ENCODE measurements at places on chromosomes 6 and 20. TPM values are rescaled to one million over a fixed set of nuclear protein-coding genes. Genes with fewer than 3 reads are reported as not detected.

Gene WFDC12
- 3.9 TPM for total RNA-seq

GRCh38 chr6:148737806-148738205 lies 9.0 kb upstream of the UST start:
- no peaks in the 10 kb centered on the region for H3K27me3 ChIP-seq
- no peaks in the 10 kb centered on the region for H3K36me3 ChIP-seq
- no peak for DNase-seq
- no peak overlapping the region for H3K27ac ChIP-seq
- H3K4me1 ChIP-seq = no peaks in the 10 kb centered on the region
- no peak overlapping the region for H3K4me3 ChIP-seq

Gene SOX4
- 19.6 TPM for total RNA-seq

Gene CD40
- total RNA-seq = 35.7 TPM

DNA sequence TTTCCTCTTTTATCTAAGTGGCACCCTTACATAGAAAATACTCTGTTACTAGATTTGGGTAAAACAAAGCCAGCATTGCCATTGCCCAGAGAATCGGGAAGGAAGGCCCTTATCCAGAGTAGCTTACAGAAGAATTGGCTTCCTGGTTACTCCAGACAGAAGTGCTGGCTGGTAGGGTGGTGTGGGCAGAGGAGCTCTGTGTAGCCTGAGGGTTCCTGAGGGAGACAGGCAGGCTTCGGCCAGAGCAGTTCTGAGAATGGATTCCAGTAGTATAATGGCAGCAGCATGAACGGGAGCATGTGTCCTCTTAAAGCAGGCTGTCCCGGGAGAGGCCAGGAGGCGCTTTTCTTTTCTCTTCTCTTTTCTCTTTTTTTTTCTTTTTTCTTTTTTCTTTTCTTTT lies 11.9 kb downstream of the CUL9 start:
- no peaks in the 10 kb centered on the region for H3K4me1 ChIP-seq
- no peak overlapping the region for H3K4me3 ChIP-seq
- no peak overlapping the region for H3K27ac ChIP-seq

Gene PLEKHG1
- total RNA-seq = 20.4 TPM

DNA sequence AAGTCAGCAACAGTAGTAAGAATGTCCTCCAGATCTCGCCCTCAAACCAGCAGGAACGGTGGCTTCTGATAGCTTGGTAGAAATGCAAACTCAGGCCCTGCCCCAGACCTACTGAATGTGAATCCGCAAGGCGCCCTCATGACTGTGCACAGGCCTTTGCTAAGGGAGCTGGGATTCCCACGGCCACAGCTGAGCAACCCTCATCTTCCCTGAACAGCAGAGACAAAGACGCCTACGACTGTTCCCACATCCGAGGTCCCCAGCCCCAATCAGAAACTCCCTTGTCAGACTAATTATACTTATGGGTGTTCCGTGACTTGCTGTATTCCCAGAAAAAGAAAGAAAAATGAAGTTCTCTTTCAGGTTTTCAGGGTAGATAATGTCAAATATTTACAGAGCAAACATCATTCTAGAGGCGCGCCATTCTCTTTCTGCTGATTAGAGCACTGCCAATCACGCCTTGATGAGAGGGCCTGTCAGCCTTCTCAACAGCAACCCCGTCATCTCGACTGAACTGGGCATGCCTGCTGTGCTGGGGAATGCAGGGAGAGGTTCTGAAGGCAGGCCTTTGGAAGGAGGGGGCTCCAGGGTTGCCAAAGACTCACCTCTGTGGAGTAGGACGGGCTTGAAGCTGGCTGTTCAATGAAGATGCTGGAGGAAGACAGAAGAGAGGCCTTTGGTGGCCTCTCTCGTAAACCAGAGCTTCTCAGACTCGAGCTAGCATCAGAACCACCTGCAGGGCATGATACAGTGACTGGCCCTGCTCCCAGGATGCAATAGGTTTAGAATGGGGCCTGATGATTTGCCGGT lies 79.9 kb downstream of the ZNF217 start:
- H3K36me3 ChIP-seq = no peaks in the 10 kb centered on the region
- H3K27ac ChIP-seq = no peak overlapping the region
- H3K4me3 ChIP-seq = no peak overlapping the region
- H3K27me3 ChIP-seq = no peaks in the 10 kb centered on the region
- DNase-seq = no peak

- H3K27me3 ChIP-seq = no peaks in the 10 kb centered on the region
- no peaks in the 10 kb centered on the region for H3K4me1 ChIP-seq
- peaks cover 4% of the 10 kb centered on the region for H3K36me3 ChIP-seq
- no peak for DNase-seq
- H3K4me3 ChIP-seq = no peak overlapping the region
These were observed 39.1 kb downstream of the VGLL2 start for GRCh38 chr6:117304446-117304845.

Gene PCMT1
- total RNA-seq = 63.7 TPM

DNA sequence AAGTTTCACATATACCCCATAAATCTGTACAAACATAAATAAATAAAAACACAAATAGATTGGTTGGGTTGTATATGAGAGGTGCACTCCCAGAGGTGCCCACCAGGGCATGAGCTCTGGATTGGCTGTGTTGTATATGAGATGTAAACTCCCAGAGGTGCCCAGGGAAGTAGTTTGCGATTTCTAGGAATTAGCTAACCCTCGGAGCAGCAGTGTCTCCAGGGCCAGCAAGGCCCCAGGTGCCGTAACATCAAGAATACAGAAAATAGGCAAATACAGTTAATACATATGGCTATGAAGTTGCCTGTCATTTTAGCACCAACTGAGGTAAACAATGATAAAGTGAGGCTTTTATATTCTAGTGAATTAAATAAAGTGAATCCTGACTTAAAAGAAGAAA lies 5.4 kb upstream of the GINM1 start:
- H3K27me3 ChIP-seq = peaks cover 4% of the 10 kb centered on the region
- no peaks in the 10 kb centered on the region for H3K36me3 ChIP-seq
- no peak overlapping the region for H3K4me3 ChIP-seq
- no peak for DNase-seq
- H3K27ac ChIP-seq = no peak overlapping the region
- peaks cover 11% of the 10 kb centered on the region for H3K4me1 ChIP-seq

- H3K27ac ChIP-seq = no peak overlapping the region
- H3K36me3 ChIP-seq = peaks cover 6% of the 10 kb centered on the region
- H3K4me1 ChIP-seq = no peaks in the 10 kb centered on the region
- no peak overlapping the region for H3K4me3 ChIP-seq
- H3K27me3 ChIP-seq = no peaks in the 10 kb centered on the region
These were observed 89.9 kb downstream of the FIG4 start for GRCh38 chr6:109781001-109781400.

All from lower lobe of right lung (tissue), 2 donors.